ENCODE measurements at places on chromosomes 7 and 10.

DNA sequence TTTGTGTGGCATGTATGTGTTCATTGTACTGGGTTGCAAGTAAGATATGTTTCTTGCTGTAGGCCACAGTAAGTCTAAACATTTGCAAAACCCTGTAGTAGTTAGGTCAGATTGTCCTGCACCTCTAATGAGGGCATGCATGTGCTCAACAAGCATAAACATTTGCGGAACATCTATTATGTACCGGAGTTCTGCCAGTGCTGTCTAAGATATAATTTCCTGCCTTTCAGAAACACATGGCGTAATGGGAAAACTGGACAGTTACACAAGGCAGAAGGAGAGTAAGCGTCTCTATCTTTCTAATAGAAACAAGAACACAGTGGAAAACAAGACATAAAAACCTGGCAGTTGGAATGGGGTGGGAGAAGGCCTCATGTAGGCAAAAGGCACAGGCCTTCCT lies 2.8 kb downstream of the ABCB8 start:
- DNase-seq, result no peak

GRCh38 chr7:117951691-117952280 lies 78.5 kb upstream of the CTTNBP2 start:
- no peak for DNase-seq

DNA sequence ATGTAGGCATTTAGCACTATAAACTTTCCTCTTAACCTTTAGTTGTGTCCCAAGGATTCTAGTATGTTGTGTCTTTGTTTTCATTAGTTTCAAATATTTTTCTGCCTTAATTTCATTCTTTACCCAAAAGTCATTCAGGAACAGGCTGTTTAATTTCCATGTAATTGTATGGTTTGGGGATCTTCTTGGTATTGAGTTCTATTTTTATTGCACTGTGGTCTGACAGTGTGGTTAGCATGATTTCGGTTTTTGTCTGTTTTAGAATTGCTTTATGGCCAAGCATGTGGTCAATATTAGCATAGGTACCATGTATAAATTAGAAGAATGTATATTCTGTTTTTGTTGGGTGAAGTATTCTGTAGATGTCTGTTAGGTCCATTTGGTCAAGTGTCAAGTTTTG lies 26.3 kb downstream of the COA1 start:
- no peak for DNase-seq

GRCh38 chr10:130772676-130773075 lies 538.8 kb downstream of the TCERG1L start:
- DNase-seq, result no peak

DNA sequence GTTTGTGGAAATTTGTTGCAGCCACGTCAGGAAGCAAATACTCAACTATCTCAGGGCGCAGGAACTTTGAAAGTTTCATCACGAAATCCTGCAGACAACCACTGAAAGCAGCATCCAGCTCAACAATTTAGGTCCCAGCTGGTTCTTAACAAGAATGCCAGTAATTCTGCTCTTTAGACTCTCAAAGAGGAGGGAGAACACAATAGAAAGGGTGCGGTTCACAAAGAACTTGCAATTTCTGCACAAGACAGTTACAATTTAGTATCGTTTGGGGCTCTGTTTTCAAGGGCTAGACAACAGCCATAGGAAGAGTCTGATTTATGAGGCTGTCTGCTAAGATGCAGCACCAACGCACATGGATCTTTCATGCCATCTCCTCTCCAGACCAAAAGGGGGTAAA lies 223.1 kb downstream of the FGFR2 start:
- DNase-seq, result no peak

DNA sequence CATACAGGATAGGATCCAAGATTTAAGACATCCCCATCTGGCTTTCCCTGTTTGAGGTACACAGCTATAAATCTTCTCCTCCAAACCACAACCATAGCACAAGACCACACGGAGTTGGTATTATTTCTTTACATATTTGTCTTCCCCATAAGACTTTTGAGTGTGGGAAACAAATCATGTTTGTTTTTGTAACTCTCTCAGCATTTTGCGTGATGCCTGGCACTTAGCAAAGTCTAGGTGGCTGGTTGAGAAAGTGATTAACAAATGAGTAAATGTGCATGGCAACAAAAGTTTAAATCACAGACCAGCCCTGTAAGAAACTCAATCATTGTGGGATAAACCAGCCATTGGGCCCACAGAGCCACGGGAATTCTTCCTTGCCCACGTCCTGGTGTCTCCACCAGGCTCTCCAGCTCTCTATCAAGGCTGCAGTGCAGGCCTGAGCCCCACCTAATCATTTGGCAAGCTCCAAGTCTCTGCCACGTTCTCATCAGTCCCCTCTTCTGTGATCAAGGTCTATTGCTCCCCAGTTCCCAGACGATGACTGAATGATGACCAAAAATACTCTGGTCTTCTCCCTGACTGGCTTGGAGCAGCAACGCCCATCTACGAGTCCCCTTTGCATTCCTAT lies 317.8 kb downstream of the TNS3 start:
- DNase-seq, result no peak

DNA sequence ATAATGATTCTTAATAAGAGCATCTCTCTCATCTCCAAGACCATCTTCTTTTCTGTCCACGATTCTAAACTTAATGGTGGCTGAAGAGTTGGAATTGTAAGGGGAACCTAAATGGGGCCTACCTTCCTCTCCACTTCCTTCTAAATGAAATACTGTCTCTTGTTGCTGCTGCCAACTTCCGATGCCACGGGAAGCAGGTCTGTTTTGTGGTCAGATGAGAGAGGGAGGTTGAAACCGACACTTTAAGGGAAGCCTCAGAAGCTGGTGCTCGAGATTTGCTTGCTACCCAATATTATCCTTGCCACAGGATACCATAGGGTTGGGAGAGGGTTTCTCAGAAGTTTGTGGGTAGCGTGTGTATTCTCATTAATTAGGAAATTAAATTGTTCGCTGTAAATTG lies 464.1 kb downstream of the SUGCT start:
- no peak for DNase-seq

DNA sequence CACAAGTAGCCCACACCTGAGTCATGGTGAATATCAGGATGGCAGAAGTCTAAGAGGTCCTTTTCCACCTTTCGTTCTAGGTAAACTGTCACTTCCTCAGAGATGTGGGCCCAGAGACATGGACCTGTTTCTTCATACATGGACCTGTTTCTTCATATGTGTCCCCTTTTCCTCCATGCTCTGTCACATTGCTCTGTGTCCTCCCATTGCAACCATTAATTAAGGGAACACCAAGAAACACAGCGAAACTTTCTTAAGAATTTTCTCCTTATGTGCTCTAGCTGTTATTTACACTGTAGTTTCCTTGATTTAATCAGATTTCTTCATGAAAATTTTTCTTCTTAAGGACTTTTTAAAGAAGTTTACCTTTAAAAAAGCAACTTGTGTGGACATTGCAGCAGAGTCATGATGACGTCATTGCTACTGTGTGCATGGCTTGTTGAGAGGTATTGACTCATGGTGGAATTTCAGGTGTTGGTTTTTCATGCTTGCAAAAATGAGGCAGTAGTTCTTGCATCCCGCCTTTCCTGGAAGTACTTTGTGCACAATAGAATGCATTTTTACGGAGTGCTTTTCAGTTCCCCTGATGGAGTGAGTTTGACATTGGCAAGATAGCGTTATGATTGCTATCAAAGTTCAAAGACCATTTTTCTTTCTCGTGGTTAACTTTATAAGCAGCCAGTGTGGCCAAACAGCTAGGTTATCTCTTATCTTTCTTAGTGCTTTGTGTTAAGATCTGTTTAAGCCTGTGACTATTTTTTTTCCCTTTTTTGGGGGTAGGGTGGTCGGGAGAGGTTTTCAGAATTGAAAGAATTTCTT lies 37.7 kb downstream of the CFAP58 start:
- no peak for DNase-seq

DNA sequence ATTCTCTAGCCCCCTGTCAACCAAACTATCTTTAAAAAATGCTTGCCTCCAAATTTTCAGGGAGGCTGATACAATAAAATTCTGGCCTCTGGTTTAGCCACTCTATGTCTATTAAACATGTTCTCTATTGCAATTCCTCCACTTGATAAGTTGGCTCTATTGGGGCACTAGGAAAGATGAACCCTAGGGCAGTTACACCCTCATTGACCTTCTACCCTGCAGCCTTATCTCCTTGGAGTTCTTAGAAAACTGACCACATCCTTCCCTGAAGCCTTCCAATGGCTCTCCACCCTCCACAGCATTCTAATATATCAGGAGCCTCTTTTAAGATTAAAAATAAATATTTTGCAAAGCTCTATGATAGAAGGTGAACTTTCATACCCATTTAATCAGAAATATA lies 30.6 kb downstream of the SVOPL start:
- DNase-seq, result no peak

GRCh38 chr7:75977743-75978142 lies 16.7 kb downstream of the TMEM120A start:
- no peak for DNase-seq

GRCh38 chr10:34494012-34494411 lies 321.1 kb downstream of the PARD3 start:
- DNase-seq, result no peak

- DNase-seq, result peak; percentile 65
Measured at GRCh38 chr7:86926732-86927131, 132.7 kb downstream of the ELAPOR2 start.

DNA sequence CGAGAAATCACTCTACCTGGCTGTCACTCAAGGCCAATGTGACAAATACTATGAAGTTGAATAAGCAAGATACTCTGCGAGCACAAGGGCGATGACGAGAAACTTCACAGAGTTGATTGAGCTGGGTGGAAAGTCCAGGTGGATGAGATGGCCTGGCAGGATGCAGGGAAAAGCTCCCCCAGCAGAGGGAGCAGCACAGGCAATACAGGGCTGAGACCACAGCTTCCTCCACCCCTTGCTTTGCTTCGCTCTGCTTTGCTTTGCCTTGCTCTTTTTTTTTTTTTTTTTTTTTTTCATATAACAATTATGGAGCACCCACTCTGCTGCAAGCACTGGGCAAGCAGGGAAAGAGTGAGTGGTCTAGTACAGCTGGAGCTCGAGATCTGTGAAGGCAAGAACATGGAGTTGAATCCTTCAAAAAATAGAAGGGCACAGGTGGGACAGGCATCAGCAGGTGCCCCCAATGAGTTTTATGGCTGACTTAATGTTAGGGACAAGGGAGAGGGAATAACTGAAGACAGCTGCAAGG lies 88.3 kb downstream of the CABCOCO1 start:
- peak; percentile 55 for DNase-seq

- no peak for DNase-seq
Measured at GRCh38 chr10:19958787-19959186, 142.6 kb downstream of the PLXDC2 start.

DNA sequence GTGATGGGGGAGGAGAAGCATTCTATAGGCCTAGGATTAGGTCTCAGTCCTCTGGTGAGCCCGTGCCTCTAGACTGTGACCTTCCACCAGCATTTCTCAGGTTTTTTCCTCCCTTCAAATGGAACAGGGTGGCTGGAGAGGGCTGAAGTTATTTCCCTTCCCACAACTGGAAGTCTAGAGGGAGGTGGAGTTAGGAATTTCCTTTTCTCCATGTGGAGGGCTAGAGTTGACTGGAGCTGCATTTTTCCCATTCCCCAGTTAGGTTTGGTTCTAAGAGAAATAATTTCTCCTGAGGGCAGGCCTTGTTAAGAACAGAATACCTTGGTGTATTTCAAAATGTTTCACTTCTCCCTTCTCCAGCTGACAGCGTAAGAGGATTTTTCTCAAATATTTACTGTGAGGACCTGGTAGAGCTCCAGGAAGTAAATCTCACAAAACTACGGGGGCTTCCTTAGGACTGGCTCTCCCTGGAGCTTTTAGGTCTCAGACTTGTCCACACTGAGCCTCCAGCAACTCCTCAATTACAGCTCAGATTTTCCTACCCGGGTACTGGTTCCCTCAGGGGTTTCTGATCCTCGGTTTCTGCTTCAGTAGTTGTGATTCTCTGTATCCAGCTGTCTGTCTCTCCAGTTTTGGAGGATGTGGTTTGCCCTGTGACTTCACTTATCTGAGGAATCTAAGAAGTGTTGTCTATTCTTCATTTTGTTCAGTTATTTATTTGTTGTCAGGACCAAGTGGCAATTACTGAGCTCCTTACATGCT lies 6.0 kb upstream of the REEP3 start:
- no peak for DNase-seq

GRCh38 chr7:137110535-137110934 lies 233.0 kb downstream of the PTN start:
- no peak for DNase-seq

- no peak for DNase-seq
Measured at GRCh38 chr7:99729486-99730237, 5.3 kb downstream of the CYP3A7 start.

DNA sequence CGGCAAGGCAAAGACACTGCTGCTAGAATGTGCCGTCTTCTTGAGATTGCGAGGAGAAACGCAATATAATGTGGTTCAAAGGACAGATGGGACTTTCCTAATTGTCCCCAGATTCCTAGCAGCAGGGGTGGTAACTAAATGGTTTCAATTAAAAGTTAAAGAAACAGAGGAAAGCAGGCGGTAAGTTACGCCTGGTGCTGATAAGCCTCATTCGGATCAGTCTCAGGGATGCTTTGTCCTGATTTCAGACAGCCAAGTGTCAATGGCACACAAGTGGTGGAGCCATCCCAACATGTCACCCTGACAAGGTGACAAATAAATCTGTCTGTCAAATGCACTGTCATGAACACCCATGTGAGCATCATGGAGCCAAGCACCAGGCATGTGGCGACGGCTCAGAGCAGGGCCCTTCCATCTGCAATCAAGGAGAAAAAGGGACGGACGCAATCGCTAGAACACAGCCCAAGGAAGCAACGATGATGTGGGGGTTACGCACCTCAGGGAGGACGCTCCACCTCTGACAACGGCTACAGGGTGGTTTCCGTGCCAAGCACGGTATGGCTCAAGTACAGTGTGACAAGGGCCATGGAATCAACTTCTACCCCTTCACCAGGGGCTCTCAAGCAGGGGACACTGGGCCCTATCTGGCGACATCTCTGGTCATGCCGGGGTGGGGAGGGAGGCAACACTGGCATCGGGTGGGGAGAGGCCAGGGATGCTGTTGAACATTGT lies 66.2 kb downstream of the CTBP2 start:
- DNase-seq, result no peak

DNA sequence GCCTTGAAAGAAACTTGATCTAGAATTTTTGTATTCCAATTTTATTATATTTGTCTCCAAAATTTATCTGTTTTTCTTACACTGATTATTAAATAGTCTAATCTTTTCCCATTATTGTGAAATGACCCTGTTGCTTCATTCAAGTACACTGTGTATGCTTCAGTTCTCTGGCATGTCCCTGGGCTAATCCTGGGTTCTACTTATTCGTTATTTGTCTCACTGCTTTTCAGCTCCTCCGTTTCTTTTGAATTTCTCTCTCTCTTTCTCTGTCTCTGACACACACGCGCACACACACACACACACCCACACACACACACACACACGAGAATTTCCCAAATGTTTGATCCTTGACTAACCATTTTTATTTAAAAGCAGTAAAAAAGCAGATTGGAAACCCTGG lies 768.6 kb downstream of the NRG3 start:
- DNase-seq, result no peak

- peak; percentile 47 for DNase-seq
Measured at GRCh38 chr10:89390476-89391225, 1.8 kb upstream of the IFIT1 start.
